ENCODE measurements at places on chromosomes 2 and 18.

- DNase-seq, result no peak
Observed at GRCh38 chr2:138112536-138112935, 148.3 kb downstream of the HNMT start.

GRCh38 chr2:25983735-25984134, 1.4 kb upstream of the KIF3C start:
- no peak for DNase-seq

GRCh38 chr18:59660786-59661743, 36.2 kb downstream of the CCBE1 start:
- no peak for DNase-seq

GRCh38 chr2:119311371-119311770, 55.3 kb downstream of the C2orf76 start:
- DNase-seq, result peak; percentile 25

GRCh38 chr18:53752781-53753367, 471.6 kb downstream of the MBD2 start:
- no peak for DNase-seq

Data from left renal cortex interstitium (tissue), 4 donors.